Stimulated activated CD4-positive, alpha-beta T cell treated with anti-CD3 and anti-CD28 coated beads, Interleukin-4, amount 100 ng/mL, for 4 hours (primary cell): ENCODE measurements at places on chromosomes 3 and 15.

DNA sequence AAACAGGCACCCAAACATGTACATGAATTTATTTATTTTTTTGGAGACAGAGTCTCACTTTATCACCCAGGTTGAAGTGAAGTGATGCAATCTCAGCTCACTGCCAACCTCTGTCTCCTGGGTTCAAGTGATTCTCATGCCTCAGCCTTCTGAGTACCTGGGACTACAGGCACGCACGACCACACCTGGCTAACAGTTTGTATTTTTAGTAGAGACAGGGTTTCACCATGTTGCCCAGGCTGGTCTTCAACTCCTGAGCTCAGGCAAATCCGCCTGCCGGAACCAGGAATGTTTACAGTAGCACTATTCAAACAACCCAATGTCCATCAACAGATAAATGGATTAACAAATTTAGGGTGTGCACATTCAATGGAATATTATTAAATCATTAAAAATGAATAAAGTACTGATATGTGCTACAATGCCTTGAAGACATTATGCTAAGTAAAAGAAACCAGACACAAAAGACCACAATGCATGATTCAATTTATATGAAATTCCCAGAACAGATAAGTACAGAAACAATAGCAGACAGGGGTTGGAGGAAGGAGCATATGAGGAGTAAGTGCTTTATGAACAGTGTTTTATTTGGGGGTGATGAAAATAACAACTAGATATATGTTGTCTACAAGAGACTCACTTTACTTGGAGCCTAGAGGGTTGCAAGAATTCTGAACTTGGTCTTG is 1.3 kb downstream of the LEO1 start:
- no peak for DNase-seq

DNA sequence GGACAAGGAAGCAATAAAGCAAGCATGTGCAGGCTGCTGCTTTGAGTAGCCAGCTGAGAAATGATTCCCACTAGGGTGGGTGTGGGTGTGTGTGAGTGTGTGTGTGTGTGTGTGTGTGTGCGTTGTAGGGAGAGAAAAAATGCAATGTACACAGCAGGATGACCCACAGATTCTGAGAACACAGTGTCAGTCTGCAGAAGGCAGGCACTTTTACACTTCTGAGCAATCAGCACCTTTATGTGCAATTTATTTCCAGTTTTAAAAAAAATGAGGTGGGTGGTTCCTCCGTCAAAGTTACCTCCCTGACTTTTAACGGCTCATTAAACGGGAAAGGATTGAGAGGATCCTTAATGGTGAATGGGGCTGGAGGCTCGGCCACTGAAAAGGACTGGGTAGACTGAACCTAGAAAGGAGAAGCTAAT is 38.5 kb upstream of the LIPC start:
- no peak for DNase-seq

- DNase-seq = no peak
Measured at GRCh38 chr15:78080088-78080460, 2.6 kb upstream of the TBC1D2B start.

DNA sequence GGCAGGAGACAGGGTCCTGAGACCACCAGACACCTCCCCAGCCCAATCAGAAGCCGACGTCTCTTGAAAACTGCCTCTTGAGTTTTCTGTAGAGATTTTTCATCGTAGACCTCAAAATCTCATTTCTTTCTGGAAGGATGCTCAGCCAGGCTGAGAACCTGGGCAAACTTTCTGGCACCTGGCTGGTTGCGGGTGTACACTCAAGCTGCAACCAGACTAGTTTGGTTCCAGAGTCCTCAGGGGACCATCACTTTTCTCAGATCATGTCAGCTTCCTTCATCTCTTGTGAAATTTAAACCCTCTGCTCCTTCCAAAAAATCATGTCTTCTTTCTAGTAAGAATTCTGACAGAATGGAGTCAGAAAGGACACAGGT is 45.1 kb downstream of the CMTM7 start:
- DNase-seq = no peak

- DNase-seq = no peak
Measured at GRCh38 chr15:58524247-58524646, 92.5 kb downstream of the LIPC start.

DNA sequence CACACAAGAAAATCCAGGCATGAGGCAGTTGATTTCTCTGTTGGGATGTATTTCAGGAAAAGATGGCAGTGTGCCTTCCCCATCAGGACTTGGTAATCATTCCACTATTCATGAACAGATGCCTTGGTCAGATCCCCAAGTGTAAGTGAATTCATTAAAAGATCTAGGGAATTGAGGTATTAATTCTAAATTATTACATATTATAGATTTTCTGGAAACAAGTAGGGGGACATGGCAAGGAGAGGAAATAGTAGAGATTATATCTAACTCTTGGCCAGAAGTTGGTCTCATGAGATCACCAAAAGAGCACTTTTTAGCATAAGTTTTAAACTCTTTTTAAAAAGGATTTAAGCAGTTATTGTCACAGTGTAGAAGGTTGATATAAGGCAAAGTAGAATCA is 74.4 kb upstream of the MDFIC2 start:
- no peak for DNase-seq

- DNase-seq = no peak
Measured at GRCh38 chr15:99476413-99477222, 89.2 kb upstream of the MEF2A start.
